B cell (primary cell): ENCODE measurements at places on chromosomes 6 and 20.
A peak's percentile ranks its signal among the peaks of the same experiment; 100 is the strongest.

GRCh38 chr6:4647414-4648365 lies 128.5 kb upstream of the CDYL start:
- peak; percentile 6 for DNase-seq

GRCh38 chr6:158047563-158048323 lies 66.1 kb downstream of the SYNJ2 start:
- DNase-seq = no peak

DNA sequence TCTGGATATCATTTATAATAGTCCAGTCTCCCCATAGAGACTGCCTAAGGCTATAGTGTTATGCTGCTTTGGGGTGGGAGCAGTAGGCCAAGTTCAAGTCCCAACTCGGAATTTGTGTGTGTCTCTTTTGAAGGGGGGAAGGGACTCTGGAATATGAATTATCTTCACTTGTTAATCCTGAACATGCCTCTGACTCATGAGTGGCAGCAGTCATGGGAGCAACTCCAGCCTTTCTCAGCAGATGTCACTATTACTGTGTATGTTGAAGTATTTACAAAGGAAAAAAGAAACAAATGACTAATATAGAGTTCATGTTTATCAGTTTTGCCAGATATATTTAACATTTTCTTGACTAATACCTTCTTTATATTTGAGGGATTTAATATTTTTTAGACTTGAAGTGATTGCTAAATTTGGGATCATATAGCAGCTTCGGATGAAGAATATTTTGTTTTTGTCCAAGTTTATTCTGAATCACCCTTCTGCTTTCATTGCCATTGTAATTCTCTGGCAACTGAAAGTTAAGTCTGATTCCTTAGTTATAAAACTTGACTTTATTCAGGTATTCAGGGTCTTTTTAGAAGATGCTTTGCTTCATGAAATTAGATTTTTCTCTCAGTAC lies 23.4 kb downstream of the FAM217A start:
- DNase-seq = no peak

DNA sequence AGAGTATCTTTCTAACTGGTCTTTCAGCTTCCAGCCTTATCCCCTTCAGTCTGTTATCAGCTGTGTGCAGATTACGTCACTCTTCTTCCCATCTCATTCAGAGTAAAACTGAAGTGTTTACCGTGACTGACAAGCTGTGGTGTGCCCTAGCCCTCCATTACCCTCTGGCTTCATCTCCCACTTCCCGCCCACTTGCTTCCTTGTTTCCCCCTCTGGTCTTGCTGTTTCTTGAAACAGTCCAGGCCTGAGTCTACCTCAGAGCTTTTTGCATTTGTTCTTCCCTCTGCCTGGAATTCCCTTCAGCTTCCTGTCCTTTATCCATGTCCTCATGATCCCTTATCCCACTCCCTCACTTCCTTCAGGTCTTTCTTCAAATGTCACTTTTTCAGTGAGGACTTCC lies 66.9 kb downstream of the CARMIL1 start:
- no peak for DNase-seq

DNA sequence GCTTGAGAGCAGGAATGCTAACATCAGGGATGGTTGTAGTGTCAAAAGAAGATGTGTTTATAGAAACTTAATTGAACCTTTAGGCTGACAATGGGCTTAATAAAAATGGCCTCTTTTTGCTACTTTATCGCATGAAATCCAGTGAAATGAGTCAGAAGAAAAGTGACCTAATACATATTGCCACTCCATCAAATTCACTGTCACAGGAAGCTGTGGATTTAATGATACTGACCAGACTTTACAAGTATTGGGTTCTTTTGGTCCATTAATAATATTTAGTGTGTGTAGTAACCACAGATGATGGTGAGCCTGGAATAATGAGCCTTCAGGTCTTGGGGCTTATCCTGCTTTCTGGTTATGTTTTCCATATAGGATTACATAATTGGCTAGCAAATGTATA lies 231.8 kb upstream of the GMDS start:
- no peak for DNase-seq

GRCh38 chr6:29887819-29888776 lies 54.2 kb upstream of the HLA-A start:
- peak; percentile 93 for DNase-seq
